ENCODE measurements at places on chromosomes 7 and 10.

DNA sequence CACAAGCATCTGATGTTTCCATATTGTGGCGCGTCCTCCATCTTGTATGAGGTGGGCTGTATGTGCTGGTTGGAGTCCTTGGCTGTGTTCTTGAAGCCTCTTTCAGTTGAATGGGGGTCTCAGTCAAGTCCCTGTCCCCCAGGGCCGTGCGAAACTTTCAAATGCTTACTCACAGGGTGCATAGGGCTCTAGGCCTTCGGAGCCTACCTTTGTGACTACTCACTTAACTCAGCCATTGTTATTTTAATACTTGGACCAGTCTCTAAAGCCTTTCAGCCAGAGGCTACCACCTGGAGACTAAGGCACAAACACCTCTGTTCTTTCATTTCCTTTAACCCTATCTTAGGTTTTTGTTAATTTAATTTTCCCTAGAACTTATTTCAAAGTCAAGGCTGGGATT, 785.9 kb downstream of the GATA3 start:
- DNase-seq = no peak

GRCh38 chr10:29189256-29189655, 99.6 kb upstream of the LYZL1 start:
- no peak for DNase-seq

DNA sequence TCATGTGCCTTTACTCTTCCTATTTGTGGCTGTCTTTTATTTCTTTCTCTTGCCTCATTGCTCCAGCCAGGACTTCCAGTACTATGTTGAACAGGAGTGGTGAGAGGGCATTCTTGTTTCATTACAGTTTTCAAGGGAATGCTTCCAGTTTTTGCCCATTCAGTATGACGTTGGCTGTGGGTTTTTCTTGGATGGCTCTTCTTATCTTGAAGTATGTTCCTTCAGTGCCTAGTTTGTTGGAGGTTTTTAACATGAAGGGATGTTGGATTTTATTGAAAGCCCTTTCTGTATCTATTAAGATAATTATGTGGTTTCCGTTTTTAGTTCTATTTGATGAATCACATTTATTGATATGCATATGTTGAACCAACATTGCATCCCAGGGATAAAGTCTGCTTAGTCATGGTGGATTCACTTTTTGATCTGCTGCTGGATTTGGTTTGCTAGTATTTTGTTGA, 96.8 kb downstream of the GLCCI1 start:
- DNase-seq = no peak

DNA sequence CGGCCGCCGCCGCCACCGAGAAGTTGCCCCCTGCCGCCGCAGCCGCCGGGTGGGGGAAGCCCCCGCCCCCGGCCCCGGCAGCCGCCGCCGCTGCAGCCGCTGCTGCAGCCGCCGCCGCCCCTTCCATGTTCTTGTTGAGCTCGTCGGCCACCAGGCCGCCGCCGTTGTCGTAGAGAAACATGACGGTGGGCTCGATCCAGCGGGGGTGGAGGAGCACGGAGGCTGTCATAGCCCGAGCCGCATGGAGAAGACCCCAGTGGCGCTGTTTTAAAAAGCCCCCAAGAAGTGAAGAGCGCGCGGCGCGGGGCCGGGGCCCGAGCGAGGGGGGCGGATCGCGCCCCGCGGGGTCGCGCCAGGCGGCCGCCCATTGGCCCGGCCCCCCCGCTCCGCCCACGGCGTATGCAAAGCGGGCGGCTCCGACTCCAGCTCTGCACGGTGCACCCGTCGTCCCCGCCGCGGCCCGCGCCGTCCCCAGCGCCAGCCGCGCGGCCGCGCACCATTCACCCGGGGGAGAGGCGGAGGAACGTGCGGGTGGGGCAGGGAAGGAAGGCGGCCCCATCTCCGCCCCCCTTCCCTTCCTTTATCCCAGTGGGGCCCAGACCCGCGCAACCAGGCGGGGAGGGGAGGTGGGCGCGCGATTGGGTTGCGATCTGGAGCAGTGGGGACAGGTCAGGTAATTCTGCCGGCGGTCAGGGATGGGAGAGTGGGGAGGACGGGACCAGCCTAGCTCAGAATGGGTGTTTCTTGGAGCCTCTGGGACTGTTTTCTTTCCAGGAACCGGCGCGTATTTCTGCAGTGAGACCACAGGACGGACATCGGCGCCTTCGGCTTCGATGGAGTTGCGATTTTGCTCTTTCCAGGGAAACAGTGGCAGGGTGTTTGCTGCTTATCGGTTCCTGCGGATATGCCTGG, at the start of gene HOXA13:
HOXA13 (minus strand) TSS at position 243 of the 912 bp plus-strand sequence; CDS start at position 229, 14 bp downstream.
- no peak for DNase-seq

- no peak for DNase-seq
These were observed 7.9 kb downstream of the OSBPL3 start for GRCh38 chr7:24972166-24972477.

DNA sequence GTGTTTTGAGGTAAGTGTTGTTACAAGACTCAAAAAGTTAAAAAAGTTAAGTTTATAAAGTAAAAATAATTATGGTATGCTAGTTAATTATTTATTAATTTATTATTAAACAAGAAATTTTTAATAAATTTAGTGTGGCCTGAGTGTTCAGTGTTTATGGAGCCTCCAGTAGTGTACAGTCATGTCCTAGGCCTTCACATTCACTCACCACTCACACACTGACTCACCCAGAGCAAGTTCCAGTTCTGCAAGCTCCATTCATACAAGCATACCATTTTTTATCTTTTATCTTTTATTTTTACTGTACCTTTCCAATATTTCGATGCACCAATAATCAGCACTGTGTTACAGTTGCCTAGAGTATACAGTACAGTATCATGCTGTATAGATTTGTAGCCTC, 381.2 kb upstream of the MGMT start:
- no peak for DNase-seq

GRCh38 chr7:842431-843031, 10.3 kb downstream of the SUN1 start:
- DNase-seq = no peak

GRCh38 chr7:121187222-121187621, 141.6 kb upstream of the WNT16 start:
- no peak for DNase-seq

GRCh38 chr7:34575006-34575405, 83.0 kb upstream of the NPSR1 start:
- no peak for DNase-seq

GRCh38 chr10:8229153-8229552, 174.7 kb downstream of the GATA3 start:
- no peak for DNase-seq

DNA sequence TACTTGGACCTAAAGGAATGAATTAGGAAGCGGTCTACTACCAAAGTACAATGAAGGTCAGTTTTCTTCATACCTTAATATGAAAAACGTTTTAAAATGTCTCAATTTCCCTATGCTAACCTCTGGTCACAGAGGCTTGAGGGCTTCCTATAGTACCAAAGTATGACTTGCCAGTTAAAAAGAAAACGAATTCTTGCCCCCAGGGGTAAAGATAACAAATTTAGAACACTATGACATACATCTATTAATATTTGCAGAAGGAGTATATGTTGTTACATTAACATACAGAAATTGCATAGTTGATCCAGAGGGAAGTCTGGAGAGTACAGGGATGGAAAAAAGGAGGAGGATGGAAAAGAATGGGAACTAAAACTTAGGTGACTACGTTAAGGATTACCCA, 13.8 kb upstream of the KMT2E start:
- no peak for DNase-seq

DNA sequence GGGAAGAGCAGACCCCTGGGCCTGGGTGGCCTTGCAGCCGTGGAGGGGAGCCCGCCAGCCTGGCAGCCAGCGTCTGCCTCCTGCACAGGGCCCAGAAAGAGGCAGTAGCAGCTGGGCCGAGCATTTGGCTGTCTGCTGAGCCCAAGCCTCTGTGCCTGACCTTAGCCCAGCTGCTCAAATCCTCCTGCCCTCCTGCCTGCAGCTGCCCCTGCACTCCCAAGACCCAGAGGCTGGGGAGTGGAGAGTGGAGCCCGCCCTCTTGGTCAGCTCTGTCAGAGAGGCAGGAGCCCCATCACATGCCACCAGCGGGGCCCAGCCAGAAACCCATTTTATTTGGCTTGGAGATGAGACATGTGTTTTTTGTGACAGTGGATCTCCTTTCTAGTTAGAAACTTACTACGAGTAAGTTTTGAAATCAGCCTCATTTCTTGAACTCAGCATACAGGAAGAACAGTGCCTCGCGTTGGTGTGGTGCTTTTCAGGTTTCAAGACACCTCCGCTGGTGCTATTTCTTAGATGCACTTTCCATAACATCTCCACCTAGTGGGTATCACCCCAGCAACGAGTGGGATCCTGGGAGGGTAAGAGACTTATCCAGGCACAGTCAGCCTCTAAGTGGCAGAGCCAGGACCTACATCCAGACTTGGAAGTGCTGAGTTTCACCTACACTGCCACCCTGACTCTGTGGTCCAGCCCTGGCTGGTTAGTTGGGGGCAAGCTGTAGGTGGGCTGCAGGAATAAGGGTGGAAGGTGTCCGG, 477.1 kb downstream of the RPS24 start:
- no peak for DNase-seq

DNA sequence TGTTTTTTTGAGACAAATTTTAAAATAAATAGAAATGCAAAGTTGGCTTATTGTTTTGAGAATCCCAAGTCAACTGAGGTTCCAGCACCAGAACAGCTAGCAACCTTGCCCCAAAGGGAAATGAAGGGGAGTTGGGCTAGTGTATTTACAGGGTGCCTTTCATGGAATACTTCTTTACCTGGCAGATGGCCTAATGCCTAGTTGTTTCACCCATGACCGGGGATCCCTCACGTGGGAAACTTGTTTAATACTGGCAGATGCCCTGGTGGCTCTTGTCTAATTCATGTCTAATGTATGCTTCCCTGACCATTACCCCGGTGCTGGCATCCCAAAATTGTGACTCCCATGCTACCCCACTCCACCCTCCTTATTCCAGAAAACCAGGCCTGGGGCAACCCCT, 861.1 kb upstream of the ZWINT start:
- no peak for DNase-seq

Measured in smooth muscle cell of the brain vasculature (primary cell).